ENCODE measurements at places on chromosomes 2 and 18.

DNA sequence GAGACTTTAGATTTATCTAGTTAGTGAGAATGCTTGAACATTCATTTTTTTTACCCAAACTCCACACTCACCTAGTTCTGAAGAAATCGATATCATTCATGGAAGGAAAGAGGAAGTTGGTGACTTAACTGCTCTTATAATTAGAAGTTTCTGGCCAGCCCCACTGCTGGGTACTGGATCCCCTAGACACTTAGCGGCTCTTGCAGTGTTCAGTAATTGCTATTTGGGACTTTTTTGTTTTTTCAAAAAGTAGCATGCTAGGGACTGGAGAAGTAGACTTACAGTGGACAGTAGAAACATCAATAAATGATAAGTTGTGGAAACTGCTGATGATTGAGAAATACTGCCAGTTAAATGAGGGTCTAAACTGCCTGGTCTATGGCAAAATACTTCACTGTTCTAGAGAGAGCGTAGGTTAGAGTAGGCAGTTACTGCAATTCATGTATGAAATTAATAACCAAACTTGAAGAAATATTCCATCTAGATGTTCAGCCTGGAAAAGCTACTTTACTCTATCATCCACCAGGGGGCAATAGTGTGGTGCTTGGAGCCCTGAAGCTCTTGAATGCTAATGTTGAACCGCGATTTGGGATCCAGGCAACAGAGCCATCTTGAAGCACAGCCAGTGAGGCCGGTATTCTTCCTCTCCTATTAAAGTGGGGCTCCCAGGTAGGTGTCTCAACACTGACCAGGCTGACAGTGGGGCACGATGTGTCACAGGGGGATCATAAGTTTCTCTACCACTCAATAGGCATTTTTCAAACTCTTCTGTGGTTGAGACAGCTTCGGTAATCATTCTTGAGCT is 146.1 kb upstream of the SESTD1 start:
- no peak for DNase-seq

- DNase-seq: no peak
These were observed 18.2 kb downstream of the TTR start for GRCh38 chr18:31609886-31610285.

GRCh38 chr2:205563646-205564045 is 118.7 kb upstream of the NRP2 start:
- no peak for DNase-seq

GRCh38 chr2:190468814-190469569 is 60.8 kb downstream of the MFSD6 start:
- DNase-seq: no peak

- no peak for DNase-seq
These were observed 22.4 kb downstream of the MAL start for GRCh38 chr2:95047629-95048510.

DNA sequence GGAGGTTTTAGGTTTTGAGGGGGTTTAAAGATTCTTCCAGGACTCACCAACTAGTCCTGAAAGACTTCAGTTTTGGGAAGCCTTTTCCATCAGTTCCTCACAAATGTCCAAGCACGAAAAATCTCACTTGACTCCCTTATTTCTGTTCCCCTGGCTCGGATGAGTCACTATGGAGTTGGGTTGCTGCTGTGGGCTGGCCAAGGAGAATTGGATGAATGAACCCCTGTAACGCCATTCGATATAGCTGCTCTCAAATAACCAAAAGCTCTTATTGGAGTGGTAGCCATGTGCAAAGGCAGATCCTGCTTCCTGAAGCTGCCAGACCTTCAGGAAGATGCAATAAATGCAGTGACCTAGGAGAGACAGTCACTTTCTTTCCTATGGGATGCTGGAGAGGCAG is 417.0 kb downstream of the ZNF521 start:
- no peak for DNase-seq

DNA sequence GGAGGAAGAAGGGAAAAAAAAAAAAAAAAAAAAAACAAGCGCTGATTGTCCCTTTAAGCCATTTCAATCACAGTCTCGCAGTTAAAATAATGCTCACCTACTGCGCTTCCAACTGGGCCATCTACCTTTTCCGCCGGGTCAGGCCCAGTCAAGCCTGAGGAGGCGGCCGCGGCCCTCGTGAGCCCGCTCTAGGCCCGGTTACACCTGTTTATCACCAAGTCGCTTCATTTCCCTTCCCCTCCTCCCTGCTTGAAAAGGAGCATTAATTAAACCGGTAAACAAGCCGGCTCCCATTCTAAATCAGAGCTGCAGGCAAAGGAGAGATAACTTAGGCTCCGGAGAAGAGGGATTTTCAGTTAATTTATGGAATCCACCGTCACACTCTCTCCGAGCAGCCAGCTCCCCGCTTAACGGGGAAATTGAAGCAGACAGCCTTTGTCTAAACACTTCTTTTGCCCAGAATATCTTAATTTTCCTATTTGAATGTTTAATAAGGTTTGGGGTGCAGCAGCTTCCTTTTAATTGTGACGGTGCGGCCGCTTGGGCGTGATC is 140.1 kb upstream of the SIX3 start:
- no peak for DNase-seq

GRCh38 chr2:217922101-217923006 is 80.4 kb downstream of the TNS1 start:
- DNase-seq: no peak

GRCh38 chr18:9683418-9684396 is 24.4 kb upstream of the RAB31 start:
- DNase-seq: no peak

DNA sequence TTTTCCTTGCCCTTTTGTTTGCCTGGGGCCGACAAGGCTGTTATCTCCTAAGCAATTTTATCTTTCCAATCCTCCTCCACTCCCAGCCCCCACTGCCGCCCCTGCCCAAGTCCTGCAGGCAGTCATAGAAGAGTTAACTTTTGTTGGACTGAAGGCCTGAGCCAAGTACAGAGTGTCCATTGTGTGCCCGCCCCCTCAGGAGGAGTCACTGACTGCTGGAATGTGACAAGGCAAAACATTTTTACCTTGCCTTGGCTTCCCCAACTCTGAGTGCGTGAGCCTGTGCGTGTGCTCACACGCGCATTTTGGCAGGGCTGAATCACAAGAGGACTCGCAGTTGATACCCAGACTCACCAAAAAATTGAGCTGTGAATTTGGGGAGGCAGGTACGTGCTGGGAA is 16.2 kb downstream of the SETBP1 start:
- no peak for DNase-seq

DNA sequence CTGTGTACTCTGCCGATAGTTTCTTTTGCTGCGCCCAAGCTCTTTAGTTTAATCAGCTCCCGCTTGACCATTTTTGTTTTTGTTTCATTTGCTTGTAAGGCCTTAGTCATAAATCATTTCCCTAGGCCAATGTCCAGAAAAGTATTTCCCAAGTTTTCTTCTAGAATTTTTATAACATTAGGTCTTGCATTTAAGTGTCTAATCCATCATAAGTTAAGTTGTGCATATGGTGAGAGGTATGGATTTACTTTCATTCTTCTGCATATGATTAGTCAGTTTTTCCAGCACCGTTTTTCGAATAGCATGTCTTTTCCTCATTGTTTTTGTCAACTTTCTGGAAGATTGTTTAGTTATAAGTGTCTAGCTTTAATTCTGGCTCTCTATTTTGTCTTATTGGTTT is 484.8 kb upstream of the CNTNAP5 start:
- no peak for DNase-seq

- no peak for DNase-seq
These were observed 598 bp upstream of the SNRNP200 start for GRCh38 chr2:96305979-96306308.

DNA sequence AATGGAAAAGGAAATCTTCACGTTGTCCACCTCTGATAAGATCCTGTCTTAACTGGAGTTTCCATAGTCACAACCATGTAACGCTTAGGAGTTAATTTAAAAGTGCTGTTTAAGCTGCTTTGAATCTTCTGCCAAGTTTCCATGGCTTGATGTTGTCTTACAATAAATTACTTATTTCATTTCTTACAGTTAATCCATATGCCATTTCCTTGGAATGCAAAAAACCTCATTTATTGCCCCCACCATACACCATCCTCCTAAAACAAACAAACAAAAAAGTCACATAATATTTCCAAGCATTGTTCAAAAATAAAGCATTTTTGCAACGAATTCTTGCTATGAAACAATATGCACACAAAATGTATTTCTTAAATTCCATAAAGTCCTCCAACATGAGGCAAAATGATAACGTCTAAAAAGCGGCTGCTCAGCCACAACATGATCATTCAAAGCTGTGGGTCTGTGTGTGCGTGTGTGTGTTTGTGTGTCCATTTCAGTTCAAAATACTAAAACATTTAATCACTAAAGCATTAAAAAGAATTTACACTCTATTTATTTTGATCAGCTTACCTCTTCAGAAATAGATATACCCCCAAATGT is 46.8 kb upstream of the PXDN start:
- no peak for DNase-seq

- no peak for DNase-seq
These were observed 607.6 kb downstream of the LRP1B start for GRCh38 chr2:141523199-141523598.

GRCh38 chr18:79129120-79129519 is 59.9 kb downstream of the ATP9B start:
- no peak for DNase-seq

GRCh38 chr2:172926785-172927640 is 148.6 kb upstream of the MAP3K20 start:
- DNase-seq: no peak

DNA sequence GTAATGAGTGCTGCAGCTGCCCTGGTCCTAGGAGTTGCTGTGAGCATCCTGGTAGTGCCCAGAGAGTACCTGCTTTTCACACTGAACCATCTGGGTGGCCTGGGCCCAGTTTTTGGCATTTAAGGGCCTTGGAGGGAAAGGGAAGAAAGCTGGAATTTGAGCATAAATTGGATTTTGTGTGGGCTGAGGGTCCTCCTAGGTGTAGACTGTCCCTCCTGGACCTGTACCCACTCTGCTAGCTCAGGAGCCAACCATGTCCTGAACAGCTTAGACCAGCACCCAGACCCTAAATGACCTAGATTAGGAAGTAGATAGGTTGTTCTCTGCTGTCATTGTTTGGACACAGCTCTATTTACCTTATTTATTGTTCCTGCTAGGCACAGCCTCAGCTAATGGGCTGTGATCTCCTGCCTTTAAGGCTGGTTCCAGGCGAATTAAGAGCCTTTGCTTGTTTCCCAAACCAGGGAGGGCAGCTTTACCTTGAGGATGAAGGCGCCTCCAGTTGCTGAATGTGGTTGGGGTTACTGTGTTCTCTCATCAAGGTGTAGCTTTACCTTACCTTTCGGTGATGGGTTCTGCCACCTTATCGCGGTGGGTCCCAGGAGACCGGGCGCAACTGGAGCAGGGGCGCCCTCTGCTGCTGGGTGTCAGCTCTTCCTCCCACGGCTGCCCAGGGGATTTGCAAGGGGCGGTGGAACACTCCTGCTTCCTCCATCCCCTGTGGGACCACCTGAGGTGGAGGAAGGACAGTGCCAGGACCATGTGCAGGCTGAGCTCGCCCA is 34.4 kb downstream of the ITGA6 start:
- peak; percentile 73 for DNase-seq

GRCh38 chr2:40592218-40592617 is 140.3 kb upstream of the SLC8A1 start:
- DNase-seq: no peak

DNA sequence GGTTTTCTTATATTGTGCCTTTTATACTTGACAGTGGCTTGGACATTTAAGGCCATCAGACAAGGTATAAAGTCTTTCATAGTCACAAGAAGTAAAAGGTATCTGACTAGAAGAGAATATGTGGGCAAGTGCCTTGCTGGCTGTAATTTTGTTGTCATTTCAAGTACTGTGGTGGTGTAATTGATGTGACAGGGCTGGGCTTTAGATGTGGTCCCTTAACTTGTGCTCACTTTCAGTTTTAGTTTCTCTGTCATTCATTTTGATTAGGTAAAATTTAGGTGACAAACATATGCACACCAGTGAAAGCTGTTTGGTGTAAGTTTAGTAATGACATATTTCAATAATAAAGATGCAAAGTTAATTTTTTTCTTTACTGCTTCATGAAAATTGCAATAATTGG is 31.2 kb upstream of the TBR1 start:
- DNase-seq: no peak

GRCh38 chr2:226578879-226579278 is 220.7 kb downstream of the IRS1 start:
- DNase-seq: no peak

- DNase-seq: no peak
These were observed 75.9 kb upstream of the CYRIA start for GRCh38 chr2:16741498-16741897.

GRCh38 chr2:174595116-174595809 is 2.3 kb downstream of the WIPF1 start:
- no peak for DNase-seq

DNA sequence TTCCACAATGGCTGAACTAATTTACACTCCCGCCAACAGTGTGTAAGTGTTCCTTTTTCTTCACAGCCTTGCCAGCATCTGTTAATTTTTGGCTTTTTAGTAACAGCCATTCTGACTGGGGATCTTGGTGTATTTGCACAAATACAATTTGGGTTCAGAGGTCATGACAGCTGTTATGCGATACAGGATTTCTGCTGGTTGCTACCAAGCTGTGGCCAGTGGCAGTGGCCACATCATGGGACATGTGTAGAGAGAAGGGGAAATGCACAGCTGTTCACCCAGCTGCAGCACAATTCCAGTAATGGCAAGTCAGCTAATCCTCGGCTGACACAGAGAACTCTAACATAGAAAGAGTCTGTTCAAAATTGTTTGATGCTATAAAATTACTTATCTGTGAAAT is 21.0 kb upstream of the SELENOI start:
- no peak for DNase-seq

DNA sequence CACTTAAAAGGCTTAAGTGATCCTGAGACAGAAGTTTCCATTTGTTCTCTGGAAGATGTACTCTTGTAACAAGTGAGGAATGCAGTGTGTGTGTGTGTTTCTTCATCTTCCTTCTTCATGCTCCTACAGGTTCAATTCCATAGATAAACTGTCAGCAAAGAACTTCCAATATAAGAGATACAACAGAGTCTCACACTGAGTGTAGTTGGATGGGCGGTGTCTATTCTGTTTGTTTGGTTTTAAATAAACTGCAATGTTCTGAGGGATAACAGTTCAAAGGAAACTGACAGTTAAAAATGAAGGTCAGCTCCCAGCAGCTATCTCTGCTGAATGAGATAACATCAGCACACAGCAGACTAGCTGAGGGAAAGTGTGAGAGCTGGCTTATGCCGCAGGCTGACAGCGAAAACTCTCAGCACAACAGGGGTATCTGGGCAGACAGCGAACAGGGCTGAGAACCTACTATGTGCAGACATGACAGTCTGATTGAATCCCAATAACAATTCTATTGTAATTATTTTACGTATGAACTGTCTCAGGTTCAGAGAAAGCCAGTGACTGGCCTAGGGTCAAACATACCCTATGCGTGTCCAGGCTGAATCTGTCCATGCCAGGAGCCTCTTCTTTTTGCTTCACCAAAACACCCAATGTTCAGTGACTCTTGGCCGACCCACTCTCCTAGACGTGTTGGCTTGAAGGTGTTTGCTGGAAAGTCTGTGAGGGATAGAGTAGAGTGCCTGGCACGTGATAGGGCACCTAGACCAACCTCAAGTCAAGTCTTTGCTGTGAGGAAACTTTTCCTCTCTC is 201.9 kb upstream of the TRIB2 start:
- no peak for DNase-seq

Measured in activated T-cell treated with anti-CD3 and anti-CD28 coated beads for 48 hours (primary cell).